ENCODE measurements at places on chromosomes 6 and 20.

DNA sequence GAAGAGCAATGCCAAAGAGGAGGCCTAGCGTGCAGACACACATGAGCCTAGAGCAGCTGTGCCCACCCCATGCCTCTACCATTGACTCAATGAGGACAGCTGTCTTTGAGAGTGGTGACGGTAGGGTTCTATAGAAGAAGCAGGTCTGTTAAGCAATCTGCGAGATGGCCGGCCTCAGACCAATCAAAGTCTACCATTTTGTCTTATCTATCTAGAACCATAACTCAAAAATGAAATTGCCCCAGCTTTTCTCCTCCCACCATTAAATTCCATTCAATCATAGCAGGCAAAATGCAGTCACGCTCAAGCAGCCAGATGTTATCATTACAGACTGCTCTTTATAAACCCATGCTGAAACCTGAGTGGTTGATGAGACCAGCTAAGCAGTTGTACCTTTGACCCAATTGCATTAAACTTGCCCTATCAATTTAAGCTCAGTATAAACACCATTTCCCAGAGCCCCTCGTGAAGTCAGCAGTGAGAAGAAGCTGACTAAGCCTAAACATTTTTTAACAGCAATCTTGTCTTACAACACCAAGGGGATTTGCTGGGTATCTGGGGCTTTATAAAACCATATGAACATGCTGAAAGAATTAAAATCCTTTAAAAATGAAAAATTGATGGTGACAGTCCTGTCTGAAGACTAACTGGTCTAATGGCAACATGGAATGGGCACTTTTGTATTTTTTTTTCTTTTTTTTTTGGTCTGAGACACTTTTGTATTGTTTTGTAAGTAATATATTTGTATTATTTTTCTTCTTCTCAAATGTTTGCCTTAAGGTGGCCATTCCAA is 57.5 kb downstream of the FOXC1 start:
- no peak for DNase-seq

- no peak for DNase-seq
Measured at GRCh38 chr6:82702574-82702973, 339.0 kb downstream of the TPBG start.

DNA sequence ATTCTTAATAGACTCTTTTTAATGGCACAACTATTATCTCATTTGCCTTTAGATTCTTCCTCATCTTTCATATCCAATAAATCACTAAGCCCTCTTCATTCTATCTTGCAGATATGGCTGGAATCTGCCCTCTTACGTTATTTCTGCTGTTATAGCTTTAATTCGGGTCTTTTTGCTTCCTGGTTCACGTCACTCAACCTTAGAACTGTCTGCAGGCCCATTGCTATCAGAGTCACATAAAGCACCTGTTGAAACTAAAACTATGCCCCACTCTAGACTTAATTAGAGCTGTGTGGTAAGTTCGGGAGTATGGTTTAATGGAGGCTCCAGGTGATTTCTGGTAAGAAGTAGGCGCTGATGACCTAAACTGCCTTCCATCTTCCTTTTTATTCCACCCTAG is 988 bp downstream of the QRSL1 start:
- no peak for DNase-seq

DNA sequence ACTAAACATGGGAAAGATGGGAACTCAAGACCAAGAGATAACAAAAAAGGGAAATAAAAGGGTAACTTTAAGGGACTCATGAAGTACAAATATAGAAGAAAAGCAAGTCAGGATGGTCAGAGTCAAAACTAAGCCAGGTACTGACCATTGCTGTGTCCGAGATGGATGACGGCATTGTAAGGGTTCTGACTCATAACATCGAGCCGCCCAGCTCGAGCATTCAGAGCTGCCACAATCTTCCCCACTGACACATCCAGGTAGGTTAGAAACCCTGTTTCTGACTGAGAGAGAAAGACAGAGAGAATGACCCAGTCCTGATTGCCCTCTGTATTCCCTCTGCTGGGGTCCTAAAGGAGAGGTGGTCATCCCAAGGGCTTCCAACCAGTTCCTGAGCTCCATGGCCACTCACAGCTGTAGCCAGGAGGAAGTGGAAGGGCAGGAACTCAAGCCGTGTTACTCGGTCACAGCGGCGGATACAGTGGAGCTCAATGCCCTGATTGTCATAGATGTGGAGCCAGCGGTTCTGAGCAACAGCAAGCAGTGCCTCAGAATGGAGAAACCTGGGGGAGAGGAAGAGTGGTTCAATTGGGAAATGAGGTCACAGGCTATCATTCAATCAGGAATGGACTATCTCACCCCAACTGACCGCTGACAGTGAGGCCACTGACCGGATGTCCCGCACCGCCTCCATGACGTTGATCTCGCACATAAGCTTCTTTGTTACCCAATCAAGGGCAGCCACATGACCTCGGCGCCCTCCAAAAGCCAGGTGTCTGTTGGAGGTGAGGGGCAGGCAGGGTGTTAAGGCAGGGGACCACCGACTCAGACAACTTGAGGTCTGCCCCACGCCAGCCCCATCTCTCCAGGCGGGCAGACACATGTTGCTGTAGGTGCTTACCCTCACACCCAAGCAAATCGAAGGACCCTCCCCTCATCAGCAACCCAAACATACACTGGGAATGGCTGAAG is 1.8 kb downstream of the WDR46 start:
- DNase-seq: no peak

DNA sequence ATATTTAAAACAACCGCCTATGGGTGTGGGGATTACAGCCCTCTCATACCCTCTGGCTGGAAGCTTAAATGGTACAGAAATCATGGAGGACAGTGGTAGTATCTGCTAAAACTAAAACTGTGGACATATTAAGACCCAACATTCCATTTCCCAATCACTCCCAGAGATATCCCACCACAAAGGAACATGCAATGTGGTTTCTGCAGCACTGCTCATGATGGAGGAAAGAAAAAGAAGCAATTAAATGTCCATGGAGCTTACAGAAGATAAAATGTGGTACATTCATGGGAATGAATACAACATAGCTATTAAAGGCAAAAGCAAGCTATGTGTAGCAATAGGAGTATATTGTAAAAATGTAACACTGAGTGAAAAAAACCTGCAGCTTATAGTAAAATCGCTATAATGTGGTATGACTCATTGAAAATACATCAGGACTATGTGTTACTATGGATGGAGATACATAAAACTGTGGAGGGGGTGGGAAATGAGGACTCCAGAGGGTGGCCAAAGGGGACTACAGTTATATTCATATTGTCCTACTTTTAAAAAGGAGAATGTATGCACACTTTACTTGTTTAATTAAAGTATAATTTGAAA is 22.9 kb upstream of the NNAT start:
- no peak for DNase-seq

GRCh38 chr6:53710788-53711187 is 45.2 kb upstream of the KLHL31 start:
- DNase-seq: no peak

- DNase-seq: no peak
Measured at GRCh38 chr6:107075951-107076381, 39.3 kb downstream of the BEND3 start.

DNA sequence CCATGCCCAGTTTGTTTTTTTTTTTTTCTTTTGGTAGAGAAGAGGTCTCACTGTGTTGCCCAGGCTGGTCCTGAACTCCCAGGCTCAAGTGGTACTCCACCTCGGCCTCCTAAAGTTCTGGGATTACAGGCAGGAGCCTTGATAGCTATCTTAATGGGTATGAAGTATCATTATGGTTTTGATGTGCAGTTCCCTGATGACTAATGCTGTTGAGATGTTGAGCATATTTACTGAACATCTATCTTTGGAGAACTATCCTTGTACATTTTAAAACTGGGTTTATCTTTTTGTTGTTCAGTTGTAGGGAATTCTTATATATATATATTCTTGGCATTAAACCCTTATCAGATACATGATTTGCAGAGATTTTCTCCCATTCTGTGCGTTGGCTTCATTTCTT is 21.4 kb upstream of the MYL9 start:
- no peak for DNase-seq

- no peak for DNase-seq
Measured at GRCh38 chr6:42101186-42101657, 41.2 kb downstream of the C6orf132 start.

- DNase-seq: no peak
Measured at GRCh38 chr6:14537030-14537429, 419.5 kb downstream of the CD83 start.

GRCh38 chr20:63854069-63854765 is 7.1 kb upstream of the ABHD16B start:
- DNase-seq: no peak

- DNase-seq: peak; percentile 14
Measured at GRCh38 chr6:29653452-29654038, 3.3 kb upstream of the MOG start.

DNA sequence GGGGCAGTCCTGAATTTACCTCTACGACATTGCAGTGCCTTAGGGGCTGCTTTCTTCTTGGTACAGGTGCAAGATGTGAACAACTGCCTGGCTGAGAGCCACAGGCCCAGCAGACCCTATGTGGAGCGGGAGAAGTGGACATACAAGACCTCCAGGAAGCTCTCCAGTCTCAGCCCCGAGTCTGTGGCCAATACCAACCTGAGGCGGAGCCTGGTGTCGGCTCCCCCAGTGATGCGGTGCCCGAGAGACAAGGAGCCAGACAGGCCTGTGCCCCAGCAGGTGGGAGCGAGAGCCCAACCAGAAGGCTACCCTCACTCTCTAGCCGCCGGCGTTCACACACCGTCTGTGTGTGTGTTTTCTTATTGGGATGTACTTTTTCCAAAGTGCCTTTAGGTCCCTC is 59.6 kb downstream of the EFCAB8 start:
- no peak for DNase-seq

DNA sequence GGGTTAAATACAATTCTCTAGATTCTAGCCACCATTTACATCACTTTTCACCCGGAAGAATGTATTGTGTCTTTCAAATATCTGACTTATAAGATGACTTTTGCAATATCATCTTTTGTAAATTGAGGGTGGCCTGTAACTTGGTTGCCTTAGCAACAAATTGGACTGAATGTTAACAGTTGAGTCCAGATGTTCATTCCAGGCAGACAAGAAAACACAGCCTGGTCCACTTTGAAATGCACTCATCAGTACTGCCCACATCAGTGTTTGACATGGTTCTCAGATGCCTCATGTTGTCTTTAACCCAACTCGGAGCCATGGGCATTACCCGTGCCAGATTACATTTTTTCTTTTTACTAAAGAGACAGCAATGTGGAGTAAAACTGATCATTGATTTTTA is 781.6 kb upstream of the CHD6 start:
- DNase-seq: no peak

DNA sequence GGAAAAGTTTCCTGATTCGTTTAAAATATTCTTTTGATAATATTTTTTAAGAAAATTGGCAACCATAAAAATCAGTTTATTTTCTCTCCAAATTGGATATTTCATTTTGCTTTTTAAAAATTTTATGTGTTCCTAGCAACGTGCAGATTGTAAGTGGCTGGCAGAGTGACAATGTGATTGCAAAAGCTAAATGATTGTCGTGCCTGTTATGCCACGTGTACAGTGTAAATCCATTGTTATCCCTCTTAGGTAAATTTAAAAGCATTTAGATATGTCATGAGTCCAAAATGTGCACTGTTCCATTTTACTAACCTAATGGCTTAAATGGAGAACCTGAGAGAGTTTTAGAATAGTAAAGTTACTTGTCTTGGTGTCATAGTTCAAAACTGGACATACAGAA is 94.4 kb upstream of the ADGRF4 start:
- DNase-seq: no peak

DNA sequence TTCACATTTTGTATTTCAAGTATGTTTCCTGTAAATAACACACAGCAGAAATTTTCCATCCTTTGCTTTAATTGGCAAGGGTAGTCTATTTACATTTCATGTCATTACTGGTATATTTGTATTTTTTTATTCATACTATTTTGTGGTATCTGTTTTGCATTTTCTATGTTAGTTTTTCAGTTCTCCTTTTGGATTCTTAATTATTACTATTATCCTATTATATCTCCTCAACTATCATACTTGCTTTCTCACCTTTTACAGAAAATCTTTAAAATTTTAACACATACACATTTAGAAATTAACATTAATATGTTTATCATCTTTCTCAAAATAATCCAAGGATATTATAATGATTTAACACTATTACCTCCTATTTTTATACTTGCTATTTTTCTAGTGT is 918.3 kb upstream of the MAP3K7 start:
- DNase-seq: no peak

DNA sequence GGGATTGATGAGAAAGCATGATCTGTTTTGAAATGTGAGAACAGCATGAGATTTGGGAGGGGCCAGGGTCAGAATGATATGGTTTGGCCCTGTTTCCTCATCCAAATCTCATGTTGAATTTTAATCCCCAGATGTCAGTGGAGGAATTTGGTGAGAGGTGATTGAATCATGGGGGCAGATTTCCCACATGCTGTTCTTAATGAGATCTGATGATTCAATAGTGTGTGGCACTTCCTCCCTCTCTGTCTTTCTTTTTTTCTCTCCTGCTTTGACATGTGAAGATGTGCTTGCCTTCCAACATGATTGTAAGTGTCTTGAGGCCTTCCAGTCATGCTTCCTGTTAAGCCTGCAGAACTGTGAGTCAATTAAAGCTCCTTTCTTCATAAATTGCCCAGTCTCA is 1060.3 kb upstream of the CITED2 start:
- no peak for DNase-seq

- peak; percentile 13 for DNase-seq
Measured at GRCh38 chr6:136647363-136647852, 97.2 kb upstream of the MAP7 start.

GRCh38 chr20:44810391-44811149 is at the start of gene RIMS4:
TSS of gene RIMS4 (minus strand) at chr20:44810546. CDS start at chr20:44810271, 275 bp downstream.
- DNase-seq: no peak

GRCh38 chr6:150145427-150145826 is 2.6 kb downstream of the PPP1R14C start:
- DNase-seq: no peak

- DNase-seq: no peak
Measured at GRCh38 chr6:161342039-161342438, 68.2 kb upstream of the AGPAT4 start.

GRCh38 chr20:24916412-24916811 is 32.7 kb upstream of the CST7 start:
- DNase-seq: no peak

- DNase-seq: no peak
Measured at GRCh38 chr6:160750276-160750689, 48.2 kb downstream of the PLG start.

GRCh38 chr20:44024820-44025580 is 110.3 kb downstream of the TOX2 start:
- no peak for DNase-seq

DNA sequence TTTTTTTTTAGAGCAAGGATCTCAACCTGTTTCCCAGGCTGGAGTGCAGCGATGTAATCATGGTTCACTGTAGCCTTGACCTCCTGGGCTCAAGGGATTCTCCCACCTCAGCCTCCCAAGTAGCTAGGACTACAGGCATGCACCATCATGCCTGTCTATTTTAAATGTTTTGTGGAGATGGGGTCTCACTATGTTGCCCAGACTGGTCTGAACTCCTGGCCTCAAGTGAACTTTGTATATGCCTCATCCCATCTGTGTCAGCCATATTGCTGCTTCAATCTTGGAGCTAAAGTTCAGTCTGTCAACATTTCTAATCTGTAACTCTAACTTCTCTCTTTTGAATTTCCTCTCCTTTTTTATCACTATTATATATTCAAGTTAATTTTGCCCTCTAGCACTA is 54.3 kb downstream of the CD164 start:
- no peak for DNase-seq

GRCh38 chr6:35728683-35729678 is 7.9 kb upstream of the ARMC12 start:
- no peak for DNase-seq

- no peak for DNase-seq
Measured at GRCh38 chr6:26214803-26215584, 127.8 kb downstream of the HFE start.
